SK-N-SH (cell line): ENCODE measurements at places on chromosomes 7 and 10.
A peak's percentile ranks its signal among the peaks of the same experiment; 100 is the strongest.

DNA sequence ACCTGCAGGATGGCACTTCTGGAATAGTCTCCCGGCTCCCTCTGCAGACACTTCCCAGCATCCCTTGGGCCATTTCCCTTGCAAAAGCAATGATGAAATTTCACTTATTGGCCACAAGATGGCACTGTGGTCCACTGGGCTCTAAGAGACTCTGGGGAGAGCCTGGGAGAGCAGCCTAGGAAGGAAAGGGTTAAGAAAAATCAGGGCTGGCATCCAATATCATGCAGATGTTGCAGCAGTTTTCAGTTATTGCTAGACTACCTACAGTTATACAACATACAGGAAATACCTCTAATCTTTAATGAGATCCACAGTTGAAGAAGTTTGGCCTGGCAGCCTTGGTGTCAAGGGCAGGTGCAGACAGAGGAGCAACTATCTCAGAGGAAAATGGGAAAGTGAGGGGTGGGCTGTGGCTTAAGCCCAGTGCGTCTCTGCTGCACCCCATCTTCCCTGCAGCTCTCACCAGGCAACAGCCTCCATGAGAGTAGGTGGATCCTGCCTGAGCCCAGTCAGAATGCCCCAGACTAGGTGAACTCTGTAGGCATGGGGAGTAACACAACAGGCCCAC lies 100.2 kb upstream of the PRSS58 start:
- DNase-seq: peak; percentile 66

DNA sequence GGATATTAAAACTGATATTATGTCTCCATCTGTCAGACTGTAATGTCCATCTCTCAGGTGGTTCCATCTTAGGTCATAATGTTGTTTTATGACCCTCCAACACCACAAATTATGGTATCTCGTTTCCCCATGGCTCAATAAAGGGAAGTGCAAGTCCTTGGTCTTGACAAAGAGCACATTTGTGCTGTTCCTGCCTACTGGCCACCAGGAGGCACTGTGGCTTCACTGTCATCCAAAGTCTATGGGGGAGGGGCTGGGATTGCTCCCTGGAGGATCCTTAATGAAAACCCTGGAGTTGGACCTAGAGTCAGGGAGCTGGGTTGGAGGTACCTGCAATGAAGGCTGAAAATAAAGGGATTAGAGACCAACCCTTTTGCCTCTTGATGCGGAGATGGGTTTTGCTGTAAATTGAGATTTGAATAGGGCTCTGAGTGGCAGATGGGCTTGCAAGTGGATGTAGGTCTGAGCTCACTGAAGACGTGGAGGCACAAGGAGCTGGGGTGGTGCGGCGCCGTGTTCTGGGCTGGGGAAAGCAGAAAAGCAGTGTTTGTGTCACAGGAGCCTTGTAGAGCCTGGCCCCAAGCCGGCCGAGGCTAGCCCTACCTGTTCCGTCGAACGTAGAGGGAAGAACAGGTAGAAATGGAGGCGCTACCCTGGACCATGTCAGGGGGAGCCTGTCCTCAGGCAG lies 180.5 kb upstream of the PRSS58 start:
- peak; percentile 61 for DNase-seq

DNA sequence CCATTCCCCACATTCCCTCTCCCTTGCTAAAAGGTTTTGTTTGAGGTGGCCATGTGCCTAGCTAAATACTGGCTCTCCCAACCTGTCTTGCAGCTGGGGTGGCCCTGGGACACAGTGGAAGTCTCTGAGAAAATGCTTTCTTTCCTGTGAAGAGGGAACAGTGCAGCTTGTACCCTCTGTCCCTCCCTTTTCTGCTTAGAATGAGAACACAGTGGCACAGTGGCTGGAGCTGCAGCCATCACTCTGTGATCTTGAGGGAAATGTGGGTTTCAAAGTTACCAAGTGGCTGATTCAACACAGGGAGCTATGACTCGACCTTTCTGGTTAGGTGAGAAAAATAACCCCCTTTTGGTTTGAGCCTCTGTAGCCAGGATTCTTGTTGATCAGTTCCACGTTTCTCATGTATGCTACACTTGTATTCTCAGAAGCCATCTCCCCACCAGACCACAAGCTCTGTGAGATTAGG lies 62.7 kb upstream of the CARD11 start:
- no peak for DNase-seq

DNA sequence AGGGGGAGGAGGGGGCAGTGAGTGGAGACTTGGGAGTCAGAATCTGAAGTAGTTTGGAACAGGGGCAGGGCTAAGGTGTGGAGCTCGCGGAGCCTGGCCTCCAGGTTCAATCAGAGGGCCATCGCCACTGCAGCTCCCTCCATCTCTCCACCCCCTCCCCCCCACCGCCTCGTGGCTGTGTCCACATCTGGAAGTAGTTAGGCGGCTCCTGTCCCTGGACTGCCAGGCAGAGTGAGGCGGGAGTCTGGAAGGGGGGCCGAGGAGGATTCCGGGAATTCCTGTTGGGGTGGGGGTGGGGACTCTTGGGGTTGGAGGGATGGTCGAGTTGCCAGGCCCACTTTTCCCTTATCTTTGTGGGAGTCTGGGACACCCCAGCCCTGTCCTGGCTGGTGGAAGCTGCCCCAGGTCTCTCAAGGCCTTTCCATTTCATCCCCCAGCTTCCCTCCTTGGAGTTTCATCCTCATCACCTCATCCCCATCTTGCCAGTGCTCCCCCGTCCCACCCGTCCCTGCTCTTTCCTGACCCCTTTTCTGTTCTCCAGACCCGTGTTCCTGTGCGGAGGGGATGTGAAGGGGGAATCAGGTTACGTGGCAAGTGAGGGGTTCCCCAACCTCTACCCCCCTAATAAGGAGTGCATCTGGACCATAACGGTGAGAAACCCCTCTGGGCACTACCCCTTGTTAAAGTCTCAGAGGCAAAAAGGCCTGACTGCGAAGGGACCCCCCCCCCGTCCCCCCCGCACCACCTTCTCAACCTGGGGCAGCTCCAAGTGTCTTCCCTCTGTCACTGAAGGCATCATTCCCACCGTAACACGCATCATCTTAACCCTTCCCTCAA lies 944 bp downstream of the PCOLCE start:
- DNase-seq: peak; percentile 98

DNA sequence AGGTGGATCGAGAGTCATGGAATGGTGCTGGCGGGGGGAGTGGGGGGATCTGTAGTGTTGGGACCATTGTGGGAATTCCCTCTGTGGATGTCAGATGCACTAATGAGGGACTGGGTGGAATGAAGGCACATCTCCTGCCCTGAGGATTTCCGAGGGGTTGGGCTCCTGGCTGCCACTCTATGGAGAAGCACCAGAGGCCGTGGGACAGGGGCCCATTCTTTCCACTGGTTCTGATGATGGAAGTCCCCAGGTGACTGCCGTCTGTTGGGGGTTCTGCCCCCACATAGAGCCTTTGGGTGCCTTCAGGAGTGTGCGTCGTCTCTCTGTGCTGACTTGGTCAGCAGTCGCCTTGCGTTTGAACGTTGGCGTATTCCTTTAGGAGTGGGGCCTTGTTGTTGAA lies 202.9 kb downstream of the GLRX3 start:
- DNase-seq: no peak

GRCh38 chr10:31574577-31574976 lies 255.6 kb downstream of the ZEB1 start:
- DNase-seq: no peak

- no peak for DNase-seq
Measured at GRCh38 chr10:88032566-88032965, 169.1 kb downstream of the PTEN start.

GRCh38 chr10:12103802-12104201 lies 25.7 kb upstream of the SEC61A2 start:
- DNase-seq: no peak
